ENCODE measurements at places on chromosomes 7 and 10. TPM values are rescaled to one million over a fixed set of nuclear protein-coding genes. Genes with fewer than 3 reads are reported as not detected.

The CABCOCO1 gene
- total RNA-seq = not detected

The NHLRC2 gene
- 62.7 TPM for total RNA-seq

DNA sequence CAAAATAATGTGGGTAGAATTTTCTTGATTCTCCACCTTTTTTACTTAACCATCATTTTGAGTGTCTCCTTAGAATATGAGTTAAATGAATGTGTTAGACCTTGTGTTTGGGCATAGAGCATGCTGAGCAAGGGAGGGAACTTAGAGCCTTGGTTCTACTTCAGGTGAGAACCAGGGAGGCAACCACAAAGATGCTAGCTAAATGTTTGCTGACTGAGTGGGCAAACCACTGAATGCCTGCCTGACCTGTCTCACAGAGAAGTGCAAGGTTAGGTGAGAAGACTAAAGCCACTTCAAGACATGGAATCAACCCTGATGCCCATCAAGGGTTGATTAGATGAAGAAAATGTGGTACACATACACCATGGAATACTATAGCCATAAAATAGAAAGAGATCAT, 242.6 kb upstream of the ZNF32 start:
- no peak for DNase-seq

DNA sequence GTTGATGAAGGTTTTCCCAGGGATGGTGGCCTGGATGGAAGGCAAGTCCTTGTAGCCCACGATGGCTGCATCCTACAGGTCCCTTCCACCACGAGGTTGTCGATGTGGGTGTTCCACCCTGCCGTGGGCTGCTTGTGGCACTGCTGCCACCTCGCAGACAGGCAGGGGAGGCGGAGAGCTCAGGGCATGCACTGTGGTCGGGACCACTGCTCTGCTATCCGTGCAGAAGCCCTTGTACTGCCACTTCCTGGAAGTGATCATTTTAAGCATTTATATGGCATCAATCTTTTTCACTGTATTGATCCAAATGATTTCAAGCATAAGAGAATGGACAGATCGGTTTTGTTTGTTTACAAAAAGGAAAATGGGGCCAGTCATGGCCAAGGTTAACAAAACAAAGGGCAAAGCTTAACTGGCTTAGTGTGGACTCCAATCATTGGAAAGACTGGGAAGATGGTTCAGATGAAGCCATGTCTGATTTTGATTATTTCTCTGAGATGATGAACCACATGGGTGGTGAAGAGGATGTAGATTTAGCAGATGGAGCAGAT, 8.2 kb upstream of the CYP17A1 start:
- no peak for DNase-seq

GRCh38 chr7:2072042-2072441, 160.7 kb downstream of the MAD1L1 start:
- no peak for DNase-seq

Measured in heart left ventricle (tissue), 16 donors.